ENCODE measurements at places on chromosomes 5 and 9. TPM values are rescaled to one million over a fixed set of nuclear protein-coding genes. Genes with fewer than 3 reads are reported as not detected.

- no peak overlapping the region for H3K4me3 ChIP-seq
- no peaks in the 10 kb centered on the region for H3K36me3 ChIP-seq
- H3K4me1 ChIP-seq: peaks cover 14% of the 10 kb centered on the region
- no peak for DNase-seq
Measured at GRCh38 chr5:150703762-150704161, 2.9 kb upstream of the RBM22 start.

Gene NEUROG1
- not detected for total RNA-seq

- peak; percentile 50 for DNase-seq
- H3K4me3 ChIP-seq: no peak overlapping the region
- H3K27me3 ChIP-seq: no peaks in the 10 kb centered on the region
- no peaks in the 10 kb centered on the region for H3K4me1 ChIP-seq
Measured at GRCh38 chr5:55344392-55344992, 36.7 kb downstream of the MTREX start.

Gene MORN5
- not detected for total RNA-seq

DNA sequence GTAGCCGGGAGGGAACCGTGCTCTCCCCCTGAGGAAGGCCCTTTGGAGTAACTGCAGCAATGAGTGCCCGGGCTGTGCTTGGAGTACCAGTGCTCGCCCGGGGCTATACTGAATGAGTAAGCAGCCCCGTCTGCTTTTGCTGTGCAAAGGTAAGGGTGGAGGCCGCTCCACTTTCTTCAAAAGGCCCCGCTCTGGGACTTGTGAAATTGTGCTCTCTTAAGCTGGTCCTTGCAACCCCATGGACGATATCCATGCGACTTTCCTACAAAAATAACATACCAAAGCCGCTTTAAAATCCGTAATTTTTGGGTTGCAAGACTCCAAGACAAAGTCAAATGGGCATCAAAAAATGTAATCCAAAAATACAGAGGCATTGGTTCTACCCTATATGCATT, 578 bp upstream of the TNFAIP8 start:
- no peak overlapping the region for H3K27ac ChIP-seq
- H3K4me3 ChIP-seq: peak overlapping the region; percentile 88
- no peaks in the 10 kb centered on the region for H3K36me3 ChIP-seq
- no peaks in the 10 kb centered on the region for H3K27me3 ChIP-seq

DNA sequence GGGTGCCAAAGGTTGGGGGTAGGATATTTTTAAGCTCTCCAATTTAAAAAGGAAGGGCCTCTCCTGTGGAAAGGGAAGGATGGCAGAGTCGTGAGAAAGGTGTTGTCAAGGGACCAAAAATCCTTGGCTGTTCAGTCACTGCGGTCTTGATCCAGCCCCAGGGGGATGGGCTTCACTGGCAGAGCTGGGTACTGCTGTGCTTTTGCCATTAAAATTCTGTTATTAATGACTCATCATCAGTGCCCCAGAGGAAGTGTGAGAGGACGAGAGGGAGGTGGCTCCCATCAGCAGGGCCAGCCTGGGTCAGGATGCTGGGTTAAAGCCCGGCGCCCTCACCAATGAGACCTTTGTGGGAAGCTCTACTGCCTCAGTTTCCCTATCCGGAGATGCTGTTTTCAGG, 16.7 kb downstream of the PCDH12 start:
- no peaks in the 10 kb centered on the region for H3K27me3 ChIP-seq
- H3K4me3 ChIP-seq: no peak overlapping the region
- H3K36me3 ChIP-seq: peaks cover 31% of the 10 kb centered on the region
- no peak for DNase-seq

DNA sequence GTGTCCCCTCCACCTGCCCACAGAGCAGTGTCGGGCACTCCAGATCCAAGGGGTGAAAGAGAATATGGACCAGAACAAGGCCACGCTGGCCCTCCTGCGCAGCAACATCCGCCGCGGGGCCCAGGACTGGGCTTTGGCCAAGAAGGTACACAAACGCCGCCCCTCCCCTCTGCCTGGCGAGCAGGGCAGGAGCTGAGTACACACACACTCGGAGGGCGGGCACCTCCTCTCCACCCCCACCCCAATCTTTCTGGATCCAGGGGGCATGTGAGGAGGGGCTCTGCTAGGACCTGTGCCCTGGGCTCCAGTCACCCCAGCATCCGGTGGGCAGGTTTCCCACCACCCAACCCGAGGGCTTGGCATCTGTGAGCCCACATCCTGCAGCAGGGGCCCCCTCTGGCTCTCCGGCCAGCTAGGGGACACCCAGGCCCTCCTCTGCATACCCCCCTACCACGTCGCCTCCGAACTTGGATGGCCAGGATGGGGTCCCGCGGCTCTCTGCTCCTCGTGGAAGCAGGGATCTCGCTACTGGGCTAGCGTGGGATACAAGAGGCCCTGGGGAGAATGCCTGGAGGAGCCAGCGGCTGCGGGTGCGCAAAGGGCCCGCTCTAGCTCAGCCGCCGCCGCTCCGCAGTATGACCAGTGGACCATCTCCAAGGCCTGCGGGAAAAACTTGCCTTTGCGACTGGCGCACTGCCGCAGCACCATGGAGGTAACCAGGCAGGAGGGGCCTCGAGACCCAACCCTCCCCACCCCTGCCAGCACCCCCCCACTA, 3.1 kb downstream of the CCDC183 start:
- H3K27me3 ChIP-seq: peaks cover 7% of the 10 kb centered on the region
- DNase-seq: no peak
- no peaks in the 10 kb centered on the region for H3K4me1 ChIP-seq
- no peak overlapping the region for H3K4me3 ChIP-seq
